Activated CD4-positive, alpha-beta memory T cell treated with anti-CD3 and anti-CD28 coated beads, Interleukin-2, amount 10 ng/mL, durations not matched to agents 7 days and 5 days (primary cell): ENCODE measurements at places on chromosomes 13 and 19.

- DNase-seq: no peak
These were observed 53.4 kb downstream of the KCNC3 start for GRCh38 chr19:50275577-50276368.

DNA sequence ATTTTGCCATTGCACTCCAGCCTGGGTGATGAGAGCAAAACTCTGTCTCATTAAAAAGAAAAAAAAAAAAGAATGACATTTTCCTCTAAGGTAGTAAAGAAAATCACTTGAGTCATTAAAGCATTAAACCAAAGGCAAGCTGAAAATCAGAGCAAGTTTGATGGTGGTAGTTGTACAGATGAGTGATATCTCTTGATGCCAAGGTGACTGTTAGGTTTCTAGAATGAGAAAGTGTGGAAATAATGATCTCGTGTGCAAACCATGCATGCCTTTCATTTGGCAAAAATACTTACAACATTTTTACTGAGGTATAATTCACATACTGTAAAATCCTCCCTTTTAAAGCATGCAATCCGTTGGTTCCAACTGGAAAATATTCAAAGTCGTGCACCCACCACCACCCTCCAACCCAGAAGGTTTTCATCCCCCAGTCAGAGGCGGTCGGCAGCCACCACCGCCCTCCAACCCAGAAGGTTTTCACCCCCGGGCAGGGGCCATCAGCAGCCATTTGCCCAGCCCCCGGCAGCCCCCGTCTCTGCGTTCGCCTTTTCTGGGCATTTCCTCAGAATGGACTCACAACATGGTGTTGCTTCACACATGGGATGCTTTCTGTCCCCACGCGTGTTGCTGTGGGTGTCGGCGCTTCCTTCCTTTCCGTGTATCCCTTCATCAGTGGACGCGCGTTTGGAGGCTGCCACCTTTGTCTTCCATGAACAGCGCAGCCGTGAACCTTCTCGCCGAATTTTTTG is 90.2 kb downstream of the ATP11A start:
- no peak for DNase-seq

GRCh38 chr13:49417161-49417560 is 26.7 kb downstream of the CAB39L start:
- no peak for DNase-seq

GRCh38 chr13:82878536-82878935 is 1003.7 kb downstream of the SLITRK1 start:
- DNase-seq: no peak

GRCh38 chr19:39752390-39752789 is 14.6 kb upstream of the CLC start:
- no peak for DNase-seq

GRCh38 chr13:32911506-32911905 is 104.7 kb upstream of the KL start:
- DNase-seq: peak; percentile 21

DNA sequence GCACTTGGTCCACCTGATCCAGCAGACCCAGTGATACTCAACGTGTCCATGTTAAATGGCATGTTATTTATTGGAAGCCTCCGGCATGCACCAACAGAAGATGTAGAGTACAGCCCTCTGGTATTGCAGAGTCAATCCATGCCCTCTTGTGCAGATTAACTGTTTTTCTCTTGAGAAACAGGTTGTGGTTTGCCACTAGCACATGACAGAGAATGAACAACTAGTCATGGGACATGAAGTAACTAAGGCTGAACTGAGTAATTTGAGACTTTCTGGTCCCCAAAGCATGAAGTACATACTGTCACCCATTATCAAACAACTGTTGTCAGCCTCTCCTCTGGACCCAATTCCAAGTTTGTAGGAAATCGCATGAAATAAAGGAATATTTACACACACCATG is 3.2 kb downstream of the ZNF562 start:
- DNase-seq: no peak

GRCh38 chr19:46840498-46840942 is 10.1 kb downstream of the AP2S1 start:
- DNase-seq: peak; percentile 62

DNA sequence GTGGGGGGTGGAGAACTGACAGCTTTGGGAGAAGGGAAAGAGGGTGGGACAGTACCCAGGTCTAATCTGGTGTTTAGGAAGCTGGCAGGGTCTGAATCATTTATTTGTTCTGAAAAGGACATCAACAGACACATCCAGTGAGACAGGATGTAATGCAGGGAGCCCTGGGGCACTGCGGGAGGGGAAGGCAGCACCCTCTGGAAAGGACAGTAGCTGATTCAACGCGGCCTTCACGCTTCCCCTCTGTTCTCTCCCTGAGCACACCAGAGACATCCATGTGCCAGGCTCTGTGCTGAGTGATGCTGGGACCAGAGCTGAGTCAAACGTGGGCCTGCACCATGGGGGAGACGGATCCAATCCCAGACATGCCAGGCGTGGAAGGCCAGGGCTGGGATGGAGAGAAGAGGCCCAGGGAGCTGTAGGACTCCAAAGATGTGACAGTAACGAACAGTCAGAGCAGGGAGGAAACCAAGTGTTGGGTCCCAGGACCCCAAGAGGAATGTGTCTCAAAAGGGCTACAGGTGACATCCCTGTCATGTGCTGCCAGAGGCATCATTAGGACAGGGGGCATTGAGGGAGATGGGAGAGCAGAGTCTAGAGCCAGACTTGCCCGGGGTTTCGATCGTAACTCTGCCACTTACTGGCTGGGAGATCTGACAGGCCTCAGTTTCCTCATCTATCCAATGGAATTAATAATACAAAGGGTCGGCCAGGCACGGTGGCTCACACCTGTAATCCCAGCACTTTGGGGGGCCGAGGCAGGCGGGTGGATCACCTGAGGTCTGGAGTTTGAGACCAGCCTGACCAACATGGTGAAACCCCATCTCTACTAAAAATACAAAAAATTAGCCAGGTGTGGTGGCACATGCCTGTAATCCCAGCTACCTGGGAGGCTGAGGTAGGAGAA is 1.7 kb downstream of the ETFB start:
- no peak for DNase-seq

GRCh38 chr13:114002009-114002544 is 28.2 kb upstream of the C13orf46 start:
- DNase-seq: no peak

DNA sequence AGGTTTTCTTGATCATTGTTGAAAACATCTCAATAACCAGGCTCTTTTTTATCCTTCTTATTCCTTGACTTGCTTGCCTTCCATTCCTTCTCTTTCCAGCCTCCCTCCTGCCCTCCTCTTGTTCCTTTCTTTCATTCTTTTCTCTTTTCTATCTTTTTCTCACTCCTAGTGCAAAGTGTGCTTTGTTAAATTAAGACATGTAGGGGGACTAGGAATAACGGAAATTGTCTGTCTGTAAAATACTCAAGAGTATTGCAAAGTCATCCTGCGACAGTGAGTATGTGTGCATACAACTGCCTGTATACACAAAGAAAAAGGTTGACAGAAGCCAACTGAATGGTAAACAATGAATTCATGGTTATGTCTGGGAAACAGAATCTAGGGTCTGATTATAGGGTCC is 70.1 kb downstream of the LRRC63 start:
- DNase-seq: no peak

- DNase-seq: no peak
These were observed 173.9 kb downstream of the FOXO1 start for GRCh38 chr13:40492511-40492910.
